ENCODE measurements at places on chromosomes 16 and 17. TPM values are rescaled to one million over a fixed set of nuclear protein-coding genes. Genes with fewer than 3 reads are reported as not detected.

Gene CLEC18A
- total RNA-seq, result not detected

Gene RPGRIP1L
- total RNA-seq, result 11.0 TPM

Gene HEATR9
- not detected for total RNA-seq

Gene AOC2
- 5.6 TPM for total RNA-seq

Gene ZNF276
- total RNA-seq, result 30.4 TPM

Gene UNC13D
- total RNA-seq, result 4.6 TPM

Gene HOXB2
- total RNA-seq, result 114 TPM

Gene PPP1R27
- total RNA-seq, result not detected

Gene ARHGAP27
- 17.7 TPM for total RNA-seq

Gene SCNN1B
- total RNA-seq, result not detected

DNA sequence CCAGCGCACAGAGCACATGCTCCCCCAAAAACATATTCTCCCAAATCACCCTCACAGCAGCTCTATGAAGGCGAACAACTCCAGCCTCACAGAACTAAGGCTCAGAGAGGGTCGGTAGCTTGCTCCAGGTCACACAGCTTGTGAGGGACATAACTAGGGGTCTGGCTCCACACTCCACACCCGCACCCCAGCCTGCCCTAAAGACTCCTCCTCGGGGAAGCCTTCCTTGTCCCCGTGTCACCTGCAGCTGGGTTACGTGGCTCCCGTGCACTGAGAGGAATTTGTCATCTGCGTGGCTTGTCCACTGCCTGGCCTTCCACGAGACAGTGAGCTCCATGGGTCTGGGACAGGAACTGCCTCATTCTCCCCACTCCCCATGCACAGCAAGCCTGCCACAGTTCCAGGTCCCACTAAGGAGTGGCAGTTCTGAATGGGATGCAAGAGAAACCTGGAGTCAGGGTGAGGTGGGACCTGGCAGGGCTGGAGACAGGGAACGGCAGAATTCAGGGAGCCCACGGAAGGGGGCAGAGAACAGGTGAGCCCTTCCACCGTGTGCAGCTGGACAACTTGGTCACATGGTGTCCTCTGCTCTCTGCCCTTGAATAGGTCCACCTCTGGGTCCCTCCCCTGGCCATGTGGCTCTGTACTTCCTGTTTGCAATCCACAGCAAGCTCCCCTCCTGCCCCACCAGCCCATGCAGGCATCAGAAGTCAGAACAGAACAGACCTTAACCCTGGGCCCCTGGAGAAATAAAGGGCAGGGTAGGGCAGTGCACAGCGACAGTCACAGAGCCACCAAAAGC, 27.4 kb downstream of the TNFRSF13B start:
- H3K27me3 ChIP-seq, result no peaks in the 10 kb centered on the region
- H3K36me3 ChIP-seq, result no peaks in the 10 kb centered on the region
- H3K27ac ChIP-seq, result no peak overlapping the region
- no peaks in the 10 kb centered on the region for H3K4me1 ChIP-seq
- H3K4me3 ChIP-seq, result no peak overlapping the region

GRCh38 chr17:53721101-53721500, 101.6 kb upstream of the KIF2B start:
- no peak overlapping the region for H3K27ac ChIP-seq
- DNase-seq, result no peak
- no peak overlapping the region for H3K4me3 ChIP-seq

- no peaks in the 10 kb centered on the region for H3K27me3 ChIP-seq
- H3K4me1 ChIP-seq, result no peaks in the 10 kb centered on the region
- H3K27ac ChIP-seq, result no peak overlapping the region
- H3K36me3 ChIP-seq, result no peaks in the 10 kb centered on the region
Observed at GRCh38 chr16:1538804-1539520, 5.5 kb downstream of the TMEM204 start.

DNA sequence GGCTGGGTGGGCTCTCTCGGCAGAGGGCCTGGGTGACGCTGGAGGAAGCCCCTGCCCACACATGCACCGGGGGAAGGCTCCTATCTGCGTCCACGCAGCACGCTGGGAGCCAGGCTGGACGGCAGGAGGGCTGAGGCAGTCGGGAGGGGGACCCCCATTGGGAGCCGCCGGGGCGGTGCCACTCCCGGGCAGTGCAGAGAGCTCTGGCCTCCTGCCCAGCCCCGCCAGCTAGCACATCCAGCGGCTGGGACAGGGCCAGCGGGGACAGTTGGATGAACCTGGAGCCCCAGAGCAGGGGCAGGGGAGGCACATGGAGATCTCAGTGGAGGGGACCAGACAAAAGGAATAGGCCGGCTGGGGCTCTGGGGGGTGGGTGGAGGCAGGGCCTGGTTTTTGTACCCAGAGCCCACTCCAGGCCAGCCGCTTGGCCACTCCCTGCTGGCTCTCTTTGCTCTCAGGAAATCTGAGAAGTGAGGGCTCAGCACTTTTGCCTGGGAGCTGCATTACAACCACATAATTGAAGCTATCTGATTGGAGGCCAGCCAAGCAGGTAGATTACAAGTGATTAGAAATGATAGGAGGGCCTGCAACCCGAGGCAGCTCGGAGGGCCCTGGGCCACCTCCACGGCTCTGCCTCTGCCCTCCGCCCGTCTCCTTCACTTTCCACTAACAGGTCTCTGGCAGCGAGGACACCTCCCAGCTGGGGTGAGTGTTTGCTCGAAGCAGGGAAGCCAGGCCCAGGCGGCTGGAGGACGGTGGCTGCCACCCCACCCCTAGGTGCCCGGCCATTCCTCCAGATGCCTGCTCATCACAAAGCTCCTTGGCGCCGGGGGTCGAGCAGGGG, 40.1 kb downstream of the ENGASE start:
- H3K27me3 ChIP-seq, result no peaks in the 10 kb centered on the region
- no peak overlapping the region for H3K4me3 ChIP-seq
- no peaks in the 10 kb centered on the region for H3K36me3 ChIP-seq
- H3K27ac ChIP-seq, result peak overlapping the region; percentile 30
- peaks cover 13% of the 10 kb centered on the region for H3K4me1 ChIP-seq

DNA sequence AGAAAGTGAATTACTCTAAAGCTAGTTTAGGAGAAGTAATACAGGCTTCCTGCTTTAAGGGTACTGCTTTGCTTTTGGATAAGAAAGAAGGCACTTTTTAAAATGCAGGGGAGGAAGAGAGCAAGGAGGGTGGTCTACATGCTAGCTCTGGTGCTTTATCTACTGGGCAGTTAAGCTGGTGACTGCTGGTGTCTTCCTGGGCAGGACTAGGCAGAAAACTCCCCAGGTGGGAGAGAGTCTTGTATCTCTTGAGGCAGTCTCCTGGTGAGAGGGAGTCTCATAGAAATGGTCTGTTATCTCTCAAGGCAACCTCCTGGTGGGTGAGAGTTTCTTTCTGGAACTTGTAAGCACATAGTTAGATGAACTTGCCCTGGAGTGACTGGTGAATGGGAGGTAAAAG, 953.9 kb upstream of the GOT2 start:
- no peaks in the 10 kb centered on the region for H3K36me3 ChIP-seq
- DNase-seq, result no peak
- no peak overlapping the region for H3K4me3 ChIP-seq

- H3K4me3 ChIP-seq, result no peak overlapping the region
- peak overlapping the region; percentile 82 for H3K27ac ChIP-seq
- H3K4me1 ChIP-seq, result peaks cover 11% of the 10 kb centered on the region
- H3K36me3 ChIP-seq, result peaks cover 12% of the 10 kb centered on the region
- H3K27me3 ChIP-seq, result no peaks in the 10 kb centered on the region
Observed at GRCh38 chr16:21626659-21627277, 25.6 kb downstream of the IGSF6 start.

DNA sequence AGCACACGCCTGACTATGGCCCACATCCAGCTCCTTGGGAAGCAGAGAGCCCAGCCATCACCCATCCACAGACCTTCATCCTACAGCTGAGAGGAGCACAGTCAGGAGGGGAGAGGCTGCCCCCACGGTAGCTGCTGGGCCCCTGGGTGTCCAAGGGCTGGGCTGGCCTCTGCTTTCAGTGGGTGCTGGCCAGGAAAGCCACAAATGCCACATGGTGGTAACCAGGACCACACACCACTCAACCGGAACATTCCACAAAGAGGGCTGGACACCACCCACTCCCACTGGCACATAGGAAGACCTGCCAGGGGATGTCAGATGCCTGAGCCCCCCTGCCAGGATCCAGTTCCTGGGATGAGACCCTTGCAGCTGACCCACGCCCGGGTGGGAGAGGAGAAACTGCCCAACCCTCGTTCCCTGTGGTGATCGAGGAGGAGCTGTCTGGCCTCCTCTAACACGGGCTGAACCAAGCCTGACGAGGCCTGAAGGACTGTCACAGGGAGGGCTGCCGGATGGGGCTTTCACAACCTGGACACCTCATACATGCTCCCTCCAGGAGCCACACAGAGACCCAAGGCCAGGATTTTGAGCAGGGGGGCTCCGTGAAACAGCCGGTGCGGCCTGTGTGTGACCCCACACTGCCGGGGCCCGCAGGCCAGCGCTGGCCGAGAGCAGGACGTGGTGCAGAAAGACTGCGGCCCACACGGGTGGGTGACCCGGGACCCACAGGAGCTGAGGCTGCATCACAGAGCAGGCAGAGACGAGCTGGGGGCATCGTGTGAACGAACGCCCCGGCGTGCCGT, 30.7 kb downstream of the PIEZO1 start:
- peaks cover 8% of the 10 kb centered on the region for H3K4me1 ChIP-seq
- no peak overlapping the region for H3K27ac ChIP-seq
- no peaks in the 10 kb centered on the region for H3K36me3 ChIP-seq
- H3K27me3 ChIP-seq, result no peaks in the 10 kb centered on the region
- no peak for DNase-seq

- H3K36me3 ChIP-seq, result no peaks in the 10 kb centered on the region
- DNase-seq, result no peak
- no peaks in the 10 kb centered on the region for H3K4me1 ChIP-seq
- no peaks in the 10 kb centered on the region for H3K27me3 ChIP-seq
- no peak overlapping the region for H3K4me3 ChIP-seq
Observed at GRCh38 chr17:31673076-31673475, 186.0 kb downstream of the COPRS start.

- H3K36me3 ChIP-seq, result no peaks in the 10 kb centered on the region
- no peak for DNase-seq
- peak overlapping the region; percentile 95 for H3K4me3 ChIP-seq
- H3K4me1 ChIP-seq, result peaks cover 9% of the 10 kb centered on the region
Observed at GRCh38 chr17:40818343-40818732, 4.1 kb downstream of the KRT10 start.

- no peak overlapping the region for H3K27ac ChIP-seq
- DNase-seq, result no peak
- peaks cover 43% of the 10 kb centered on the region for H3K27me3 ChIP-seq
- H3K4me3 ChIP-seq, result no peak overlapping the region
- no peaks in the 10 kb centered on the region for H3K36me3 ChIP-seq
Observed at GRCh38 chr17:11086646-11087340, 154.2 kb upstream of the SHISA6 start.

DNA sequence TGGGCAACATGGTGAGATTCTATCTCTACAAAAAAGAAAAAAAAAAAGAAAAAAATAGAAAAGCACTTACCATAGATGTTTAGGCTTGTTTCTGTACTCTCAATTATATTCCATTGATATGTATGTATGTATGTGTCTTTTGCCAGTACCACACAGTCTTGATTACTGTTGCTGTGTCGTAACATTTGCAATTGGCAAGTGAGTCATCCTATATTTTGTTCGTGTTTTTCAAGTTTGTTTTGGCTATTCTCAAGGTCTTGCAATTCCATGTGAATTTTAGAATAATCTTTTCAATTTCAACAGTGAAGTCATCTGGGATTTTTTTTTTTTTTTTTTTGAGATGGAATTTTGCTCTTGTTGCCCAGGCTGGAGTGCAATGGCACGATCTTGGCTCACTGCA, 19.3 kb downstream of the SPECC1 start:
- H3K27me3 ChIP-seq, result no peaks in the 10 kb centered on the region
- H3K4me1 ChIP-seq, result no peaks in the 10 kb centered on the region
- H3K36me3 ChIP-seq, result no peaks in the 10 kb centered on the region
- DNase-seq, result no peak
- H3K4me3 ChIP-seq, result no peak overlapping the region

DNA sequence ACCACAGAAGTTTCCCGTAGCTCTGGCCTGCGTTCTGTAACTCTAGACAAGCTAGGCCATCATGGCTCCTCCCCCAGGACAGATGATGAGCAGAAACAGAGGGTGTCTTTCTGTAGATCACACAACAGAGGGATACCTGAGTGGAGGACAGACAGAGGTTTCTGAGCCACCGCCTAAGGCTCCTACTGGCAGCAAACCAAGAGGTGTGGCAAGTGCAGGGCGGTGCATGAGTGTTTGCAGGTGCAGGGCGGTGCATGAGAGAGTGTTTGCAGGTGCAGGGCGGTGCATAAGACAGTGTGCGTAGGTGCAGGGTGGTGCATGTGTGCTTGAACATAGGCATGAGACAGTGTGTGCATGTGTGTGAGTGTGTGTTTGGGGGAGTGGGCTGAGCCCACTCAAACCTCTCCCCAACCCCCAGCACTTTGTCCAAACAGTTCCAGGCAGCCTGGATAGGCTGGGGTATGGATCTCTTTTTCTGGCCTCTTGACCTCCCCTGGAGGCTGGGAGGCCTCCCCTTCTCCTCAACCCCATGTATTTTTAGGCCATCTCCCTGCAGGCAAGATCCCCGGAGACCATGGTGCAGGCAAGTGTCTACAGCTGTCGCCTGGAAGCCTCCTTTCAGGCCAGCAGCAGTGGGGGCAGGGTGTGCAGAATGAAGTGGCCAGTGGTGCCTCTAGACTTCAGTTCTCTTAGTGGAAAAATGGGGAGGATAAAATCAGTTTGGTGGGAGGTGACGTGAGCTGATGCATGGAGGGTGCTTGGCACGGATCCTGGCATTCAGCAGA, 53.4 kb upstream of the CBX4 start:
- H3K27me3 ChIP-seq, result no peaks in the 10 kb centered on the region
- H3K27ac ChIP-seq, result no peak overlapping the region
- no peaks in the 10 kb centered on the region for H3K4me1 ChIP-seq
- no peaks in the 10 kb centered on the region for H3K36me3 ChIP-seq
- no peak for DNase-seq
- no peak overlapping the region for H3K4me3 ChIP-seq

DNA sequence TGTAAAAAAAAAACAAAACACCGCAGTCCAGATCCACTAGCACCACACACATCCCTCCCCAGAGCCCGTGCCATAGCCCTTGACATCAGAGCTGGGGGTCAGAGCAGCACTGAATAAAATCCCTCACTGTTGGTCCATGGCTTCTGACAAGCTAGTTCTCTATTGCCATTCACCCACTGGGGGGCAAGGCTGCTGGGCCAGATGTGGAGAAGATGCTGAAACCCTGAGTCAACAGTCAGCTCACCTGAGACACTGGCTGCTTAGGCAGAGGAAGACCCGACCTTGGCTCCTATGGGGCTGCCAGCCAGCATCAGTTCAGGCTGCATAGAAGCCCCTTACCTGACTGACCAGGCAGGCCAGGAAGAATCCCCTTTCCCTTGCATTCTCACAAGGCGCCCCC, 228.2 kb downstream of the SOX9 start:
- no peak for DNase-seq
- H3K27ac ChIP-seq, result no peak overlapping the region
- H3K4me3 ChIP-seq, result no peak overlapping the region
- H3K36me3 ChIP-seq, result no peaks in the 10 kb centered on the region

GRCh38 chr17:76431509-76431908, 21.4 kb downstream of the UBE2O start:
- H3K36me3 ChIP-seq, result no peaks in the 10 kb centered on the region
- H3K27ac ChIP-seq, result peak overlapping the region; percentile 5
- no peak overlapping the region for H3K4me3 ChIP-seq
- DNase-seq, result no peak
- H3K4me1 ChIP-seq, result peaks cover 9% of the 10 kb centered on the region

All from cardiac muscle cell (in vitro differentiated cells and primary cell).